ENCODE measurements at places on chromosomes 3 and 15.
A peak's percentile ranks its signal among the peaks of the same experiment; 100 is the strongest.

- DNase-seq: no peak
Observed at GRCh38 chr3:182570946-182571594, 222.2 kb upstream of the ATP11B start.

DNA sequence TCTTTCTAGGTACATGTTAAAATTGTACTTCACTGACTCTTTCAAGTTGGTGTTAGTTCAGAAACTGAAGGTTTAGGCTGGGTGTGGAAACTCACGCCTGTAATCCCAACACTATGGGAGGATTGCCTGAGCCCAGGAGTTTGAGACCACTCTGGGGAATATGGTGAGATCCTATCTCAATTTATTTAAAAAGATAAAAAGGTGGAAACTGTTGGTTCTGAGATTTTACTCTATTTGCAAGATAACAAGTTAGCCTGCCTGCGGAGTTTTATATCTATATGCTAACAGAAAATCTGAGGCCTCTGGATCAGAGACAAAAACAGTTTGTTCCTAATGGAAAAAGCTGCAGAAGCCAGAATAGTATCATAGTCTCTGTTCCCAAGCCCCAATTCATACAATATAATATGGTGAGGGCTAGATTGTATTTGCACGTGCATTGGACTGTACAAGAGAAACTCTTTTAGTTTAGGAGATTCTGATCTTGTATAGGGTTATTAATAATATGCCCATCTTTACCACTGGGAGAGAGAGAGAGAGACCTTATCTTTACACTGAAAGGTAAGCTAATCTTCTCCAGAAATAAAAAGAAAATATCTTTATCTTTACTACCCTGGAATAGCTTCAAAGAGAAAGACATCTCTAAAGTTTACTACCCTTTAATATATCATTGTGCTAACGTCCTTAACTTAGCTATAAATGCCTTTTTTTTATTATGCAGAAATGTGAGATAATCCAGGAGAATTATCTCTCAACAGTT lies 1267.6 kb downstream of the OTOL1 start:
- DNase-seq: no peak

DNA sequence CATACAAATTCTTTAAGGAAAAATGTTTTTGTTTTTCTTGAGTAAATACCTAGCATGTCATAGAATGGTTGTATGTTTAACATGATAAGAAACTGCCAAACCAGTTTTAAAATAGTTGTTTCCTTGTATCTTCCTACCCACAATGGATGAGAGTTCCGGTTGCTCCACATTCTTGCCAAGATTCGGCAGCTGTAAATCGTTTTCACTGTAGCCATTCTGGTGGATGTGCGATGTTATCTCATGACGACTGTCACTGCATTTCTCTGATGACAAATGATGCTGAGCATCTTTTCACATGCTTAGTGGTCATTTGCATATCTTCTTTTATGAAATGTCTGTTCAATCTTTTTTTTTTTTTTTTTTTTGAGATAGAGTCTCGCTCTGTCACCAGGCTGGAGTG lies 36.6 kb upstream of the SH3GL3 start:
- DNase-seq: no peak

GRCh38 chr3:190739641-190740185 lies 122.8 kb downstream of the GMNC start:
- no peak for DNase-seq

DNA sequence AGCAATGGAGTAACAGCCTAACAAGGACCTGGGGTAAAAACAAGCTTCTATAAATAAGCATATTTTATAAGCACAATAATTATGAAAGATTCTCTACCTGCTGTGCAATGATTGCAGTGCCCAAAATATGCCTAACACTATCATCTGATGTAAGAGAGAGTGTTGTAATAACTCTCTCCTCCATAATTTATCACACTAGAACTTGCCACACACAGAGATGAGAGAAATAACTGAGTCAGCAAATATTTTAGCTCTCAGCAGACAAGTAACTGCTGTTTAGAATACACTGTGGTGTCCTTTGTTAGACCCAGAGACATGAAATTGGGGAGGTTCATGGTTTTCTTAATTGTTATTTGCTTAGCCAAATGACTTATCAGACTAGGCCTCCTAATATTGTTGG lies 105.3 kb upstream of the ACP3 start:
- no peak for DNase-seq

GRCh38 chr15:38521316-38521715 lies 43.3 kb downstream of the RASGRP1 start:
- no peak for DNase-seq

DNA sequence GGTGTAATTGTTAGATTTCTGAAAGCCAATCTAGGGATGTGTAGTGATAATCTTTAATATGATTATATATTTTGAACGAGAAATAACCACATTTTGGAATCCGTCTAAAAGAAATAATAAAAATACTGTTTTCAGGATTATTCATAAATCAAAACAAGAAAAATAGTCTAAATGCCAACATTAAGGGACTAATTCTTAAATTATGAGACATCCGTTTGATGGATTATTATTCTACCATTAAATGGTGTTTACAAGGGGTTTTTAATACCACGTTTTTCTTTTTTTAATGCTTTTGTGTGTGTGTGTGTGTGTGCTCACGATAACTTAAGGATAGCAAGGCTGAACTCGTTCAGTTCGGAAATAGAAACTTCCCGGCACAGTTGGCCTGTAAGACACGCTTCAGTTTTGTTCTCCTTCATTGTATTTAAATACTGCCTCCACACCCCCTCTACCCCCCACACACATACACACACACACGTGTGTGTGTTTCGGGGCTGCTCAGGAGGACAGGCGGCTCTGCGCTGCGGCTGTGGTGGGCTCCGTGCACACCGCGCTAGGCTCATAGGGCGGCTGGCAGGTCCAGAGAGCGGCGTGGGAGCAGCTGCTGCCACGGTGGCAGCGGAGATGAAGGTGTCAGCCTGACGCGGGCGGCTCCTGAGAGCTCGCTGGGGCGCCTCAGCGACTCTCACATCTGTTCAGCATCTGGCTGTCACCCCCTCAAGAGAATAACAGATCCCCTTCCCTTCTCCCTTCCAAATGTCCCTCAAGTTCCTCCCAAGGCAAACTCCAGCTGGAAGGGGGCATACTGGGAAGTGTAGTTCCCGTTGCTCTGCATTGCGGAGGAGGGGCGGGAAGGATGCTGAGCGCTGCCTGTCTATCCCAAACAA lies 23.0 kb upstream of the ANP32A start:
- peak; percentile 41 for DNase-seq
